NCI-H526 treated with DMSO at 0.1 percent for 48 hours (cell line): ENCODE measurements at places on chromosomes 5 and 9.

GRCh38 chr5:108634010-108634616 lies 113.6 kb upstream of the FER start:
- DNase-seq = no peak

DNA sequence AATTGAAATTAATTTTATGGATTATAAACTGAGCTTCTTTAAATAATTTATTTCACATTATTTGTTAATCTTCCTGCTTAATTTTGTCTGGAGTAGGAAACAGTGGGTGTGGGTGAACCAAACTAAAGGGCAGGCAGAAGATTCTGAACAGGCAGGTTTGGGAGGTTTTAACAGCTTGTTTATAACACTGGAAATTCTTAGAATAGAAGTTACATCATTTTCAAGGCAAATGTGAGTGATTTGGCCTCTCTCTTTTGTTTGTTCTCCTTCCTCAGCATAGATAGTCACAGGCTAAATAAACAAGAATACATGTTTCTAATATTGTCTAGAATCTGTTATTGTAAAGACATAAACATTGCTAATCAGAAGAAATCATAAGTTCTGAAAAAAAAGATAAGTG lies 970.9 kb upstream of the NUDT12 start:
- DNase-seq = no peak

- DNase-seq = no peak
These were observed 5.4 kb upstream of the LCN15 start for GRCh38 chr9:136769710-136770191.

DNA sequence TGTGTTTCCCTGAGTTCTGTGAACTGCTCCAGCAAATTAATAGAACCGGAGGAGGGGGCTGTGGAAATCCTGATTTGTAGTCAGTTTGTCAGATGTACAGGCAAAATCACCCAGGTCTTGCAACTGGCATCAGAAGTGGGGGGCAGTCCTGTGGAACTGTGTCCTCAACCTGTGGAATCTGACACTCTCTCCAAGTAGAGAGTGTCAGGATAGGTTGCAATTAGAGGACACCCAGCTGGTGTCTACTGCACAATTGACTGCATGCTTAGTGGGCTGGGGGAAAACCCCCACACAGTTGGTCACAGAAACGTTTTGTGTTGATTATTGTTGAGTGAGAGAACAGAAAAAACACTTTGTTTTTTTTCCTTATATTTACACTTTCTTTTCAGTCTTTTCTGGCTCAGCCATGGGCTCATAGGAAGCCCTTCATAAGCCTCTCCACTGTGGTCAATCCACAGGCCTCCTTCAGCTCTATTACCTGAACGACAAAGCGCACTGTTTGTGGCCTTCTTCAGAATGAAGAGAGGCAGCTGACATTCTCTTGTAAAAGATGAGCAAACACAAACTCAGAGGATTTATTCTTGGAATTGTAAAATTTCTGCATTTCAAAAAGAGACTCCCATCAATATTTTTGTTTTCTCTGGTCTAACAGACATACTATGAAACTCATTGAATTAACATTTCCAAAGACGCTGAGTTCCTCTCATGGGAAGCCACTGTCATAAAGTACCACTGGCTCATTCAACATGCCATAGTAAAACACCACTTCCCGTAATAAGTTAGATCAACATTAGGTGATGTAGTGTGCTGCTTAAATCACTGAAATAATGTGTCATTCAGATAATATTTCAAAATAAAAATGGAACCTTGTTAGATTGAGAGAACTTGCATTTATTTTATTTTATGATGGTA lies 348.9 kb upstream of the RFX3 start:
- no peak for DNase-seq

GRCh38 chr5:78116167-78116566 lies 178.3 kb downstream of the AP3B1 start:
- no peak for DNase-seq

DNA sequence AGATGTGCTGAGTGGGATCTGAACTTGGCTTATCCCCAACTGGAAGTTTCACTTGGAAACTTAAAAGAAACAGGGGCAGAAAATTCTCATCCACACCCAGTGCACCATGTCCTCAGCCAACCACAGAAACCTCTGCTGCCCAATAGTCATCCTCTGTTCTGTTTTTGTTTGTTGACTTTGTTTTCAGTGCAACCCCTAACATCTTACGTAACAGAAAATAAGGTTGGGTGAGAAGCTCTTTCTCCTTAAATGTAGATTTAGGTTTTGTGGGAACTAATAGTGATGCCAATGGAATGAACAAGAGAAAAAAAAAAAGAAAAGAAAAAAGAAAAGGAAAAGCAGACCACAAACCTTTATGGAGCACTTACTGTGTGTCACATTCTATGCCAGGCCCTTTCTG lies 262.8 kb downstream of the PAPPA start:
- no peak for DNase-seq

DNA sequence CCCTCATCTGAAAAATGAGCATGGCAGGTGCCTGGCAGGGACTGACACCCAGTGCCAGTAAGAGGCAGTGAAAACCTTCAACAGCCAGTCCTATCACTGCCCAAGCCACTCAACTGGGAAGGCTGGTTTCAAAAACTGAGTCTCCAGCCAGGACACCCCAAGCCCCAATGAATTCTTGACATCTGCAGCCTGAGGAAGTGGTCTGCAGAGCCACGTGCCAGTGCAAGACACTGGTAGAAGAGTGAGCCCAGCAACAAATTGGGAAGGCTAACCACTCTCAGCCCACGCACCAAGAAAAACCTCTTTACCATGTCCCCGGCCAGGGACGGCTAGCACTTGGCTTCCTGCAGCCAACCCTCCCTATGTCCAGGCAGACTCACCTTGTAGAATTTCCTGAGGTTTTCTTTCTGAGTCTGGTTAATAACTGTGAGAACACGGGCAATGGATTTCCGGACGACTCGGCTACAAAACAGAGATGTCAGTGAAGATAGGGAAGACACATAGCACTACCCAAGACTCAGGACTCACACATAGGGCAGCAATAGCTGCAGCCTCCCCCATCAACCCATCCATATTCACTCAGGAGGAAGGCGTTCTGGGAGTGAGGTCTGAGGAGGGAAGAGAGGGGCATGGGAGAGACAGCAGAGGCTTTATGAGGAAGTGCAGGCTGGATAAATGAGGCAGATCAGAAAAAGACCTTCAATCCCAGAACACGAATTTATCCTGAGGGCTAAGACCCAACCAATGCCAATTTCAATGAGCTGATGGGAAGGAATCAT lies 1.8 kb downstream of the RPL35 start:
- DNase-seq = no peak

DNA sequence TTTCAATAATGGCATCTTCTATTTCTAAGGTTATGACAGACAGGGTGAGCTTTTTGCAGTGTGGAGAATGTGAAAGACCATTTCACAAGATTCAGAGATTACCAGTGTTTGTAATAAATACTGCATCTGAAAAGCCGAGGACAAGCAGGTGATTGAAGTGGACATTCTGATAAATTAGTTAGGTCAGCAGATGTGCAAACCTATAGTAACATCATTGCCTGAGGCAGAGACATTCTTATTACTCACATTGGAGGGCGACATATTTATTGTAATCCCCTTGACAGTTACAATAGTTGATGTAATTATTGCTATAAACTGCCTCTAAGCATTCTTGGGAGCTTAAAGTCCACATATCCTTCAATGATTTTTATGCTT lies 3.3 kb downstream of the RASGRF2 start:
- no peak for DNase-seq

GRCh38 chr5:76757049-76757448 lies 41.1 kb downstream of the F2R start:
- no peak for DNase-seq

DNA sequence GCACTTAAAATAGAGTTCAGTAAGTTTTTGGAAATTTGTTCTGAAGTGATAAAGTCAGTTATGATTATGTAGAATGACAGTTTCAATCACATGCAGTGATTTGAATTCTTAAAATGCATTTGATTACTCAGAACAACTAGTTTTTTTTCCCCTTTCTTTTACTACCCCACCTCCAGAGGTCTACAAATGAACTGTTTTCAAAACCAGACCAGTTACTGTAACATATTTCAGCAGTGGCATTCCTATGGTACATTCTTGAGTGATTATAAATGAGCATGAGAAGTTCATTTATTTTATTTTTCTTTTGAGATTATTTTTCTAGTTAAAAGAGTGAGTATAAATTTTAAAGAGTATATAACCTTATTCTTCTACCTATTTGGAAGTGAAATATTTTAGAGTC lies 71.6 kb downstream of the NNT start:
- no peak for DNase-seq

- no peak for DNase-seq
These were observed 22.9 kb downstream of the OR2V2 start for GRCh38 chr5:181170237-181170825.

DNA sequence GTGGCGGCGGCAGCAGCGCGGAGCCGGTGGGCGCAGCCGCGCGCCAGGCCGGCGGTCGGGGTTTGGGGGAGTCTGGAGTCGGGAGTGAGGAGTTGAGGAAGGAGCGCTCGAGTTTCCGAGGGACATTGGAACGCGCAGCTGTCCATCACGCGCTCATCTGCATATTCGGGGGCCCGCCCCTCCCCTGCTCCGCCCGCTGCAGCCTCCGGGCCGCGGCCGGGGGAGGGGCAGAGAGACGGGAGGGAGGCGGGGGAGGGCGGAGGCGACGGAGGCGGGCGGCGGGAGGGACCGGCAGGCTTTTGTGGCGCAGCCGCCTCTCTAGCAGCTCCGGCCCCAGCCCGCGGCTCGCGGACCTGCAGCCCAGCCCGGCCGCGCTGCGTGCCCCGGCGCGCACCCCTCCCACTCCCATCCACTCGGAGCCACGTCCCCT lies at the start of gene IRX2:
TSS of gene IRX2 (minus strand) at position 86 of the 430 bp plus-strand sequence. CDS start 264 bp downstream, outside the sequence.
- peak; percentile 91 for DNase-seq

DNA sequence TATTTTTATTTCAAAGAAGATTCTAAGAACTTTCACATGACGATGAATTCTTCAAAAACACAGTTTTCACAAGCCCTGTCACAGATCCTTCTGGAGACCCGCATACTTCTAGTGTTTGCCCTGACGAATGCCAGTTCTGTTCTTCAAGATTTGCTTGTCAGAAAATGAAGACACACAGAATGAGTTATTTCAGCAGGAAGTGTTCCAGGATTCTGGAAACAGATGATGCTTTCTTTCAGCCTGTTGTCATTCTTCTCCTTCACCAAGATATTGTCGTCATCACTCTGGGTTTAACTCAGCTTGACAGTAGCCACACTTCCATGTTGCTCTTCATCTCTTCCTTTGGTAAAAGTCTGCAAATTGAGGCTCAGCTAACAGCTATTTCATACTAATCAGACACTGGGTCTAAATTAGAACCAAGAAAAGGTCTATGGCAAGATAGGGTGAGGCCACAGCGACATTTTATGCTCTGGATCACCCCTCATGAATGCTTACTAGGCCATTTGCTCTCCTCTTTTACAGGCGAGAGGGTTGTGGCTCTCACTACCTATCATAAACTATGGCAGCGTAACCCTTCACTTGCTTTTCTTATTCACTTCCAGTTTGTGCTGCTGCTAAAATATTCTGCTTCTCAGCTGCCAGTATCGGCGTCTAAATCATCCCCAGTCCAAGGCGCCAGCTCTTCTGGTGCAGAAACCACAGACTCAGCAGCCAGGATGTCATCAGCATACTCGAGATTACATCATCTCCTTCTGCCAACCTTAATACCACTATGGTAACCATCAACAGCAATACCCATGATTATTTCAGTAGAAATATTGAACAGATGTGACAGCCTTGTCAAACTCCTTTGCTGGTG lies 159.6 kb upstream of the TBCA start:
- no peak for DNase-seq

DNA sequence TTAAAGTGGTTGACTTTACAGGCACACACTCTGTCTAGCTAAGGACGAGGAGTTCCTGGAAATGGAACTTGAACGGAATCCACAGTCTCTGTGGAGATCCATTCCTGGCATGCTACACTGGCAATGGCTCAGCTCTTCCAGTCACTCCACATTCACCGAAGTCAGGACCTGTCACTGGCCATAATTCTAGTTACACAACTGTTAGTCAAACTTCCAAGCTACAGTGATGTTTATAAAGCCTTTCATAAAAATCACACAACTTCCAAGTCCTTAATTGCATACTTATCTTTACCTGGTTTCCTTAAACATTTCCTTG lies 15.7 kb downstream of the CDC14B start:
- DNase-seq = no peak

GRCh38 chr9:88775966-88776365 lies 215.3 kb upstream of the S1PR3 start:
- DNase-seq = no peak

DNA sequence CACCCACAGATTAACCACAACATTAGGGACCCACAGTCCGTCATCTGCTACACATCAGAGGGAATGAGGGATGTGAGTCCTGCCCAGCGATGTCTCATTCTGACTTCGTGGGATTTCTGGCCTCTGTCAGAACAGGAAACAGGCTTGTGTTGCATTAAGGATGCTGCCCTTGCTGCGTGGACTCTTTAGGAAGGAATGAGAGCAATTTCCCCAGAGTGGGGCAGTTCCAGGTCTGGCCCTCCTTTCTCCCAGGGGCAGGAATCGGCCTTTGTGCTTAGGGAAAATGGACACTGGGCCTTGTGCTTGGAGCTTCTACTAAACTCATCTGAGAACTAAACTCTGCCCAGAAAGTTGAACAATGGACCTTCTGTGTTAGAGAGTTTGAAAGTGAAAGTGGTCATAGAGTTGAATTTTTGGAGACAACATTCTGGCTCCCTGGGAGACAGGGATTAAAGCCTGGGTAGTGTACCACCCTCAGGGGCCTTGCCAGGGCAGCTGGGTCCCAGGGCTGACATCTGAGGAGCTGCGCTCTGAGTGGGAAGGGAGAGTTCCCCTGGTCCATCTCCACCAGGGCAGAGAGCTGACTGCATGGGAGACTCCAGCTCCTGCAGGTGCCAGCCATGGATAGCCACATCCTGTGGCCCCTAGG lies 37.8 kb upstream of the S1PR3 start:
- DNase-seq = no peak

DNA sequence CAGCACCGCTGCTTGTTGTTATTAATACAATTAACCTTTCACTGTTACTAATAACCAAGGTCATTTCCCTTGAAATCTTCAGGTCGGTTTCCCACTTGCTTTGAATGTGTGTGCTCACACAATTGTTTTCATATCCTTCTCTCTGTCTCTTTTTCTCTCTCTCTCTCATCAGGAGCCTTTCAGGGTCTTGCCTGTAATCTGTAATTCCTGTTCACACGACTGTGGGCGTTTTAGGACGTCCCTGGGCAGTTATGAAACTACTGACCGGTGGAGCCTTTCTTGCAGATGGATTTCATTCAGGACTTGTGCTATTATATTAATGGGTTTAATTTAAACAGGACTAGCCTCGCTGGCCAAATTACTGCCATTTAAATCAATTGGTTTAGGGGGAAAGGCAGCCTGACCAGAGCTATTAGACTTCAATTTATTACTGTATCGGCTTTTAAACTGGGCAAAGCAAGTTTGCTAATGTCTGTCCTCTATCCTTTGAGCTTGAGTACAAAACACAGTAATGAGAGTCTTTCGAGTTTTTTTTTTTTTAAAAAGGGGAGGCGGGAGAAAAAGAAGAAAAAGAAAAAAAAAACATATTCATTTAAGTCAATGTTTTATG lies 316.0 kb upstream of the TLE4 start:
- no peak for DNase-seq

GRCh38 chr9:38007016-38007415 lies 62.0 kb downstream of the SHB start:
- DNase-seq = no peak

- no peak for DNase-seq
These were observed 88.9 kb downstream of the AMBP start for GRCh38 chr9:113989017-113989713.

- no peak for DNase-seq
These were observed 1134.3 kb upstream of the C9orf72 start for GRCh38 chr9:28707616-28708015.
